ENCODE measurements at places on chromosomes 4 and X.

DNA sequence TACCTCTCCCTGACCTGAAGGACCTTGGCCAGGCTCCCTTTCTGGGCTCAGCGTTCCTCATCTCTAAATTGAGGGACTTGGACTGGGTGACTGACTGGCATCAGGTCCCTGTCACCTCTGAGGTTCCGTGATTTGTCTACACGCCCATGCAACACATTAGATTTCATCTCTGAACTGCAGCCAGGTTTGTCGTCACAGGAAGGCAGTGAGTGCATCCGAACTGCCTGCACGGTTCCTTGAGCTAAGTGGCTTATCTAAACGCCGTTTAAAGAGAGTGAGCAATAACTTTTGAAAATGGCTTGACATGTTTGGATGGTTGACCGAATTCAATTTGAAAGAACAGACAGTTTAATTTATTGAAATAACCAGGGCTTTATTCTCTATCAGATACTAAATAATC, 70.1 kb downstream of the PCYT1B start:
- no peak for DNase-seq

DNA sequence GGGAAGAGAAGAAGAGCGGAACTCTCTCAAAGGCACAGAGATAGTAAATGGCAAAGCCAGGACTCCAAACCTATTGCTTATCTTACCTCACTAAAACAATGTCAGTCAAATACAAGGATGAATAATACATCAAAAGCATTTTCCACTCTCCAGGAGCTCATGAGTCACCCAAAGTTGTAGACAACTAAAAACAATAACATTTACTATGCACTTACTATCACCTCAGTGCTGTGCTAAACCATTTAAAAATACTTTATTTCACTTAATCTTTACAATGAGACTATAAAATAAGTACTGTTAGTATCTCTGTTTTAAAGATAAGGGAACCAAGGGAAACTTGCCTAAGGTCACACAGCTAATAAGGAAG, 163.2 kb upstream of the SPANXC start:
- DNase-seq: no peak

GRCh38 chrX:39514801-39515200, 583.0 kb downstream of the BCOR start:
- no peak for DNase-seq

DNA sequence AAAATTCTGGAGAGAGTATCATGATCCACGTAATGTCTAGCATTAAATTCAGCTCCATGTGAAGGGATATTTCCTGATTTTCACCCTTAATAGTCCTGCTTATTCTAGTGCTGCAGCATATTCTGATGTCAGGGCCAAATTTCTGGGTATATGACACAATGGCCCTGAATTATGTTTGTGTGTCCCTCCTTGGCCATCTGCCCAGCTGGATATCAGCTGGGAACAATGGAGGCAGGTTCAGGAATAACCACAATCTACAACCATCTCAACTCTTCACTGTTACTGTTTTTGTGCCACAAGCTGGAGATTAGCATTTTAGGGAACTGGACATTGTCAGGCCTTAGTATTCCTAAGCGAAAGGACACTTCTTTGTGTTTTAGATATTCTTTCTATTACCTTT, 3.5 kb downstream of the GLRB start:
- no peak for DNase-seq

DNA sequence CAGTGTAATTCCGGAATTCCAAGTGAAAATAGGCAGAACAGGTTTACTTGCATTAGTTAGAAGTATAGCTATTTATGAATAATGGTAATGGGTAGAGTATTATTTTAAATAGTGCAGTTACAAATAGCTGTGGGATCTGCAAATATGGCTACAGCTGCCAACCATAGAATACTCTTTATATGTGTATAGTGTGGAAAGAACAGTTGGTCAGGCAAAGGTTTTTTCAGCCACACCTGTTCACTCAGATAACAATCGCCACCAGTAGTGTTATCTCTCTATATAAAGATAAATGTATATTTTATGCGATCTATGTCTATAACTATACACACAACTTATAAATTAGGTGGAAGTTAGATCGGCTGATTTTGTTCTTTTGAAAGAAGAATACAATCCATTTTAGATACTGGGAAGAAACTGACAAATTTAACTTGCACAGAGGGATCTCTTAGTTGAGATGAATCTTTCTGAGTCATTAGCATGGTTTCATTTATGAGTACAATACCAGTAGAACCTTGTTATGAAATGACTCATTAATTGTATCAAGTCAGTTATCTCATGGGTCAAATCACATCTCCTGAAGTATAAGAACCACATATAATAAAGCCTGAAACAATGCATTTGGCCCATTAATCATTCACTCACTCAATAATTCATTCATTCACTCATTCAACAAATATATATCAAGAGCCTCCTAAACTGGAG, 100.9 kb upstream of the NR3C2 start:
- no peak for DNase-seq

DNA sequence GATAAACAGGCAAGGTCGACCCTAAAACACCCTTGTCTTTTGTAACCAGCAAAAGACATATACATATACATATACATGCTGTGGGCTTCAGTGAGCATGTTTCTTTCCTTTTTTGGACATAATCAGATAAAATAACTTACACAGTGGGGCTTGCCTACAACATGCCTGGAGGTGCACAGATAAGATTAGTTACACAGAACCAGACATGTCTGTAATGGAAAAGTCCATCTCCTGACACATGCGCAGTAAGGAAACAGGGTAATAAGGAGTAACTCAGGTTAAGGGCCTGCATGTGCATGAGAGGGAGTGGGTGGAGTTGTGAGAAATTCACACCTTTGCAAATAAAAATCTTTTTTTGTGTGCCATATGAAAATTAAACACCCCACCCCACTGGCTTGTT, 3.4 kb downstream of the UGT2A1 start:
- DNase-seq: no peak

DNA sequence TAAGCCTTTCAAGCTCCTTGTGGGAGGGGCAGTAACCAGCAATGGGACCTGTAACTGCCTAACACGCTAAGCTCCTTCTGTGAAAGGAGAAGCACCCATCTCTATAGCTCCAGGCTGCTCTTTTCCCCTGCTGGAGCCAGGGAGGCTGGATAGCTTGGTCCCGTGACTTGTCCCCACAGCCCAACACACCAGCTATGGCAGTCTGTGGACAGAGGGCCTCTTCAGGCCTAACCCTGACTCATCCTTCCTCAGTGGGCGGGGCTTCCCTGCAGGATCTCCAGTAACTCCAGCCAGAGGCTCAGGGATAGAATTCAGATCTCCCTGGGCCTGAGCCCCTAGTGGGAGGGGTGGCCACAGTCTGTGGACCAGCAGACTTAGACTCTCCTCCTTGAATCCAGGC, 1290.1 kb downstream of the PCDH7 start:
- no peak for DNase-seq

GRCh38 chr4:125315576-125316400, 1.0 kb downstream of the FAT4 start:
- DNase-seq: peak; percentile 65

- DNase-seq: no peak
These were observed 801.0 kb upstream of the IGFBP7 start for GRCh38 chr4:57911203-57911602.

DNA sequence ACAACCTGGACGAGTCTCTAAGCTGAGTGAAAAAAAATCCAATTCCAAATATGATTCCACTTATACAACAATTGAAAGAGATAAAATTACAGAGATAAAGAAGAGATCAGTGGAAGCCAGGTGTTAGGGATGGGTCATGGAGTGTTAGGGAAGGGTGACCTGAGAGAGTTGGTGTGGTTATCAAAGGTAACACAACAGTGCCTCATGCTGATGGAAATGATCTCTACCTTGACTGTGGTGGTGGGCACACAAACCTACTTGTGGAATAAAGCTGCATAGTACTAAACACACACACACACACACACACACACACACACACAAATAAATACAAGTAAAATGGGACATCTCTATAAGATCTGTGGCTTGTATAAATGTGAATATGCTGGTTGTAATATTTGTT, 26.0 kb downstream of the BEND2 start:
- no peak for DNase-seq

- peak; percentile 19 for DNase-seq
These were observed 1.1 kb downstream of the GAB1 start for GRCh38 chr4:143337600-143338287.

DNA sequence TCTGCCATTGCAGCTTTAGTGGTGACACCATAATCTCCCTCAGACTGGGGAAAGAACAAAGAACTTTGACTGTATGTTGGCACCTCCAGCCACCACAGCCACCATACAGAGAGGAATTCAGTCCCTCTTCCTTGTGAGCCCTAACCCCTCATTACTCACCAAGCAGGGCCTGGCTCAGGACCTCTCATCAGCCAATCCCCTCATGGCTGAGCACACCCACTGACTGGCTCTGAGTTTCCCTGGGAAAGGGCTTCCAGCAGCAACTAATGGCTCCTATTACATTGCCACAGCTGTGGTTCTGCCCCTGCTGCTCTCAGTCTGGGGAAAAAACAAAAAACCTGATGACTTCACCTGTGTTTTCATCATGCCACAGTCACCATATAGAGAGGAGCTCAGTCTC, 1482.6 kb downstream of the FAM133A start:
- DNase-seq: no peak

DNA sequence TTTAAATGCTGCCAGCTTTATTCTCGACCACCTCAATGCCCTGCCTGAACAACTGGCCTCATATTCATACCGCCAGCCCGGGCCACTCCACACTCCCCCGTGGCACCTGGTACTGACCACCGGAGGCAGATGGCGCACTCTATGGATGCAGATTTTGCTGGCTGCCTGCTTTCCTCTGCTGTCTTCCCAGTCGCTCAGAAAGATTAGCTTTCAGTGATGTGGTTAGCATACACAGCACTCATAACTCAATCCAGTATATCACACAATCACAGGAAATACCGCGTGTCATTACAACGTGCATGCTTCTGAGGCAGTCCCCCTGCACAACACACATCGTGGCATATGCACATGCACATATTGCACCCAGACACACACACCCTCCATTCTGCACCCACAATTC, 147.2 kb upstream of the BCOR start:
- no peak for DNase-seq

GRCh38 chr4:93870876-93871458, 42.4 kb downstream of the ATOH1 start:
- no peak for DNase-seq

- DNase-seq: no peak
These were observed 421.8 kb downstream of the HNRNPD start for GRCh38 chr4:81951891-81952455.

- no peak for DNase-seq
These were observed 14.3 kb downstream of the ABLIM2 start for GRCh38 chr4:8144359-8144758.

- DNase-seq: no peak
These were observed 122.4 kb downstream of the SYNPO2 start for GRCh38 chr4:119010909-119011606.

- no peak for DNase-seq
These were observed 692.8 kb upstream of the TENM3 start for GRCh38 chr4:181550381-181550780.

DNA sequence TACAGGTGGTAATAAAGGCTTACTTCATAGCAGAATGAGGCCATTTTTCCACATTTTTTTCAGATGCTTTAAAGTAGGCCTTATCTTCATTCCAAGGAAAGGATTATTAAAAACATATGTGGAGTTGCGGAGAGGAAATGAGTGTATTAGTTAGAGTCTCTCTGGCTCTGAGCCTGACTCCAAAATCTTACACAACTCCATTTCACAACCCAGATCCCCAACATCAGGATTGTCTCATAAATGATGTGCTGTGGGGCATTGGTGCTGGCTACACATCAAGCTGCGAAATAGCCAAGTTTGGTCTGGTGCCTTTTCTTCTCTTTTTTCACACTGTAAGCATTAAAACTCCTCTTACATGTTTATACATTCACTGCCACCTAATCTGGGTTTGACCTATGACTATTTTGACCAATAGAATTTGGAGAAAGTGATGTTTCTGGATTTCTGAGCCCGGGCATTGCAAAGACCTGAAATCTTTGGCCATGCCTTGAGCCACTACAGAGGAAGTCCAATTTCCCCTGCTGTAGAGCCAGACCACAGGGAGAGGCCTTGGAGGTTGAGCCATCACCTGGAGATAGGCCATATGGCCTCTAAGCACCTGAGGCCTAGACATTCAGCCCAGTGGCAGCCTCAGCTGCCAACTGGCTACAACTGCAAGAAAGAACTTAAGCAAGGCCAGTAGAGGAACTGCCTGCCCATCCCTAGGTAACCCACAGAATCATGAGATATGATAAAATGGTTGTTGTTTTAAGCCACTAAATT, 16.7 kb upstream of the SOD3 start:
- no peak for DNase-seq

GRCh38 chrX:20746690-20747089, 480.0 kb upstream of the RPS6KA3 start:
- DNase-seq: no peak

DNA sequence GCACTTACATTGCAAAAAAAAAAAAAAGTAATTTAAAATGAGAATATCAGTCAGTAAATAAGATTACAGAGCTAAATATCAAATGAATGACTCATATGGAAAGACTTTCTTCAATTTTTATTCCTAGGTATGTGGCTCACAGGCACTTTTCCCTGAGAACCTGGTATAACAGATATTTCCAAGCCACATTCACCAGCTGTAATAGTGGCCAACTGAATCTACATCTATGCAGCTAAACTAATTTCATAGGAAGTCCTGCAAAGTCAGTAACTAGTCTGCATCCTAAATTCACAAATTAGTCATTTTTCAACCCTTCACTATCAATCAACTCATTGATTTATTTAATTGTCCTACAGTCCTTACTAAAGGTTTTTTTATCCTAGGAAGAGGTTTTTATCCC, 5.6 kb downstream of the PDE5A start:
- DNase-seq: no peak

- DNase-seq: no peak
These were observed 1.5 kb upstream of the TLR7 start for GRCh38 chrX:12865359-12865758.

- no peak for DNase-seq
These were observed 308.0 kb downstream of the DHRSX start for GRCh38 chrX:2192584-2193272.

DNA sequence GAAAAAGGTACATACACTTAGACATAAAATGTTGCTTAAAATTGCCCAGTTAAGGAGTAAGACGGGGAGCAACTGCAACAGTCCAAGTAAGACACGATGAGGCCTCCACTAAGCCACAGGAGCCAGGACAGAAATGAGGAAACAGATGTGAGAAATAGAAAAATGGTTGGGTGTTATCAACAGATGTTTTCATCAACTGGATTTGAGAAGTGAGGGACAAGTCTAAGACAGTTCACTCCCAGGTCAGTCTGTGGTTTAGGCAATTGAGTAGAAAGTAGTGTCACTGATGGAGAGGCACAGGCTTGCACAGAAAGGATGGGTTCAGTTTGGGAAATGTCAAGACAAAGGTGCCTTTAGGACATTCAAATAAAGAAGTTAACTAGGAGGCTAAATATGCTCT, 23.5 kb upstream of the PHF8 start:
- no peak for DNase-seq
